ENCODE measurements at places on chromosomes 5 and 9. TPM values are rescaled to one million over a fixed set of nuclear protein-coding genes. Genes with fewer than 3 reads are reported as not detected.

The PTGDS gene
- 1.5 TPM for polyA plus RNA-seq

The DCTN4 gene
- polyA plus RNA-seq = 14.6 TPM

DNA sequence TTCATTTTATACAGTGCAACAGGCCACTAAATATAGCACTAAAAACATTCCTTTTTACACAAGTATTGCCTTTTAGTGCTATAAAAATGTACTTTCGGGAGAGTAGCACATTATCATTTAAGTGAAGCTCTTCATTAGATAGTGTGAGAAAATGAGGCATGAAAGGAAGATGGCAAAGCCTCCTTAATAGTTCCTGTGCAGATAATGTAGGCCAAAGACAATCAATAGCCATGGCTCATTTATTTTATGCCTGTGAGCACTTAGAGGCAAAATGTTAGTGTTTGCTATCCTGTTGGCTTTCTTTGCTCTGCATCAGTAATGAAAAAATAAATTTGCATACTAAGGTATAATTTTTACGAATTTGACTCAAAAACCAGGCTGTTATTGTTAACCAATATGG, 929.5 kb upstream of the C9orf72 start:
- DNase-seq = no peak

DNA sequence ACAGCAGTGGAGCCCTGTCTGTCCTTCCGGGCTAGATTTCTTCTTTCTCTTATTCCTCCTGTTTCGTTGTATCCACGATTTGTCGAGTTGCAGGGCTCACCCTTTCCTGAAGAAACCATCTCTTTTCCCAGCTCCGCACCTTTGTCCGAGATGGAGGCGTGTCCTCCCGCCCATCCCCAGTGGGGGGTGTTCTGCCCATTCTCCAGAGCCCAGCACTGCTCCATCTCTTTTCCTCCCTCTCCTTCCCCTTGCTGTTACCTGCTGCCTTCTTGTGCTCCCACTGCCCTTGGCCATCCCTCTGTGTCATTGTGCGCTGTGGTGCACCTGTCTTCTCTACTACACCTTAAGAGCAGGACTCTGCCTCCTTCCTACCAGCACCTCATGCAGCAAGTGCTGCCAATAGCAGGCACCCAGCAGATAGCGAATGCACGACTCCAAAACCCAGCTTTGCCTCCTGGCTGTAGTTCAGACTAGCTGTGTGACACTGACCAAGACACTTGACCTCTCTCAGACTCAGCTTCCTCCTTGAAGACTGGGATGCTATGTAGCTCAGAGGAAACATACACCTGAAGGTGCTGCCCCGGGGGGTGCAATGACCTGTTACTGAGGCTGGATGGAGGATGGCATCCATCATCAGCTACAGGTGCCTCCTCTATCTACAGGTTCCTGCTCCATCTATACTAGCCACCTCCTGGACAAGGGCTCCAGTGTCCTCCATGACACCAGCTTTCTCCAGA, 8.9 kb downstream of the OR13J1 start:
- no peak for DNase-seq

DNA sequence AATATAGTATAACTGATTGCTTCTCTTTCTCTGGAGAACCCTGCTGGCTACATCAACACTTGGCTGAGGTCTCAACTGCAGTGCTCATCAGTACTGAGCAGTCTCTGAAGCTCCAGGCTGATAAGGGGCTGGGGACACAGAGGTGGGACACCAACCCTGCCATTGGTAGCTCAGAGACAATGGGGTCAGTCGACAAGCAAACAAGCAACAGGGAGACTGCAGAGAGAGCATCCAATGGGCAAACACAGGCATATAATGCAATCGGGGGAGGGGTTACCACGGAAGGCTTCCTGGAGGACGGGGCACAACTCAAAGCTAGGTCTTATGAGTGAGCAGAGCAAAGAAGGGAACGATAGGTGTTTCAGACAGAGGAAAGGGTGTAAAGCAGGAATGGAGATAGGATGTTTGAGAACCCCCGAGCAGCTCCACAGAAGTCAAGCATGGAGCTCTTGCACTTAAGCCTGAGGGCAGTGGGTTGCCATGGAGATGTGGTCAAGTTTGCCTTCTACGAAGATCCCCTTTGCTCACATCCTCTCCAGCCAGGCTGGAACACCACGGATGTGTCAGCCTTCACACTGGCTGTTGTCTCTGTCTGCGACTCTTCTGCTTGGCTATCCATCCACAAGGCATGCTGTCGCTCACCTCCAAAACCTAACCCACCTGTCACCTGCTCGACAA, 21.5 kb upstream of the AKNA start:
- peak; percentile 55 for DNase-seq

DNA sequence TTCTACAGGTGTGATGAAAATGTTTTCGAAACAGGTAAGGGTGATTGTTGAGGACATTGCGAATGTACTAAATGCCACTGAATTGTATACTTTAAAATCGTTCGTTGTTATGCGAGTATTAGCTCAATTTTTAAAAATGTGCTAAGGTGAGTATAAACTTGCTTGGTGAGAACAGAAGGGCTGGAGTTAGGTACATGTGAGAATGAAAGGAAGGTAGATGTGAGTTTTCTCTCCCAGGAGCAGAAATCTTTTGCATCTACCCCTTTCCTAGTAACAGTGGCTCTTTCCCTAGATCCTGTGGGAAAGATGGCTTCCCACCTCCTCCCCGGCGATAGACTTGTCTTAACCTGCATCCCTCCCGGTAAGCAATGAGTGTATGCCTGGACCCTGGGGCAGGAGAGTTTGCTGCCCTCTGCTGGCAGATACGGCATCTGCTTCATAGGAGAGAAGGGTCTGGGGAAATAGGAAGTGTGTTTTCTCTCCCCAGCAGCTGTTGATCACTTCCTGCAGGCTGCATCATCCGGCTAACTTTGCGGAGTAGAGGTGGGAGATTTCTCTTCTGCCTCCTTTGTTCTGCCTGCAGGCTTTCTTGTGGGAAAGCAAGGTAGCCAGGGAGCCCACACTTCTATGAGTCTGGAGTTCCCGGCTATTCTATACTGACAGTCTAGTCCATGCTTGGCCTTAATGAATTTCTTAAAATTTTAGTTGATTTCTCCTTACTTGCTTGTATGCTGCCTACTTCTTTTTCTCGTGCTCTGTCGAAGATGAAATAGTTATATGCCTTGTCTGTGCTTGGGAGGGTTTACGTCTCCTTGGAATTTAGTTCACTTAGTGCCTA, 373.3 kb upstream of the SEMA6A start:
- DNase-seq = no peak

DNA sequence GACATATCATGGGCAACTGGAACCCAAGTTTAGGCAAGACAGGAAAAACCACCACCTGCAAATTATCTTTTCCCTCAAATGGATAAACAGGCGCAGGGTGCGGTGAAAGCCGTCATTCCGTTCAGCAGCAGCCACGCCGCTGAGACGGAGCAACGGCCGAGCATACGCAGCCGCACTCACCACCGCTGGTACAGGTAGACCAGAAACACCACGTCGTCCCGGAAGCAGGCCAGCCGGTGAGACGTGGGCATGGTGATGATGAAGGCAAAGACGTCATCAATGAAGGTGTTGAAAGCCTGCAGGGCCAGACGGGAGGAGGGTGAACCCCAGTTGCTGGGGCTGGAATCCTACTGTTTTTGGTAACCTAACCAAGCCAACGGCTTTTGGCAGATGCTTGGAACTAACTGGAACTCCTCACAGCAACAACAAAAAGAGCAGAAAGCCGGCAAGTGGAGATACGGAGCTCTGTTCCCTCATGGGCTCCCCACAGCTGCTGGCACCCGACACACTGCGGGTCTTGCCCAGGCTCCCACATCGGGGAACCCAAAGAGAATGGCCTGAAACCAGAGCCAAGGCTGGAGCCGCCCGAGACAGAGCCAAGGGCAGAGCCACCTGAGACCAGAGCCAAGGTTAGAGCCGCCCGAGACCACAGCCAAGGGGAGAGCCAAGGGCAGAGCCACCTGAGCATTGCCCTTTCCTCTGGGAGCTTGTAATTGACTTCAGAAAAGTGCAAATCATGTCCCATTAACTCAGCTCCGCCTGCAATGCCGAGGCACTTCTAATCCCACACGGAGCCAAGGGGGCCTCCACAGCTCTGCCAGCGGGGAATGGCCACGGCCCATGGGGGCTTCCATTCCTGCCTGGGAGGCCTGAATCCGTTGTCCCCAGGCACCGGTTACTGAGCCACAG, 24.2 kb downstream of the CLPTM1L start:
- DNase-seq = no peak

DNA sequence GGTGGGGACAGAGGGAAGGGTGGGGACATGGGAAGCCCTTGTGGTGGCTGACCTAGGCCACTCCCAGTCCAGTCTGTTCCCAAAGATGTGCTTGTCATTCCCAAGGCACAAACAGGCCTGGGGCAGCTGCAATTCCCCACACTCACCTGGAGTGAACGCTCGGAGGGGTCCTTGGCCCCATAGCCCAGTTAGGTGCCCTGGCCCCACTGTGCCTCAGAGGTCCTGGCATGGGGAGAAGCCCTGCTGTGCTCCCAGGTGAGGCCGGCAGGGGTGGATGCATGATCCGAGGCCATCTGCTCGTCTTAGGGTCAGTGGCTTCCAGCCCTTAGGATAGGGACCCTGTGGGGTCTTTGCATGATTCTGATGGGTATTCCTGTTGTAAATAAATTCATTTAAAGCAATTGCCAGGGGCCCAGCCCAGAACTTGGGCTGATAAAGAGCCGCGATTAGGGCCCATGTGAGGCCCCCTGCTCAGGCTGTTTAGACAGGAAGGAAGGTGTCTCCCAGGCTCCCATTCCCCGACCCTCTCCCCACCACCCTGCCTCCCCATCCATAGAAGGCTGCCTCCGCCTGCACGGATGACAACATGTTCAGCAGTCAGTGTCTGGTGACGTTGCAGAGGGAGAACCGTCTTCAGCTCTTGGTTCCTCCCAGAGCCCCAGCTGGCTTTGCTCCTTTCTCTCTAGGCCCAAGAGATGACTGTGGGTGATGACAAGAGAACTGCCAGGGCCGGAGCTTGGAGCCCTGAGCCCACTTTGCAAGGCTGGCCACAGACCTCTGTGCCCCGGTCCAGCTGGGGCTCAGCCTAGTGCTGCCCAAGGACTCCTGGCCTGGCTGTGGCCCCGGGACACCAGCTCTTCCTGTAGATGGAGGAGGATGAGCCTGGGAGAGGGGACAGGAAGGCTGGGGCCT, 28.4 kb upstream of the IRX4 start:
- no peak for DNase-seq

DNA sequence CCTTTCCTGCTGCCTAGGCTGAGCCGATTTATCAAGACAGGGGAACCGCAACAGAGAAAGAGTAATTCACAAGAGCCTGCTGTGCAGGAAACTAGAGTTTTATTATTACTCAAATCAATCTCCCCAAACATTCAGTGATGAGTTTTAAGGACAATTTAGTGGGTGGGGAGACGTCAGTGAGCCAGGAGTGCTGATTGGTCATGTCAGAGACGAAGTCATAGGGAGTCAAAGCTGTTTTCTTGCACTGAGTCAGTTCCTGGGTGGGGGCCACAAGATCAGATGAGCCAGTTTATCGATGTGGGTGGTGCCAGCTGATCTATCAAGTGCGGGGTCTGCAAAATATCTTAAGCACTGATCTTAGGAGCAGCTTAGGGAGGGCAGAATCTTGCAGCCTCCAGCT, 19.0 kb downstream of the SNX24 start:
- no peak for DNase-seq

The SLC25A48 gene
- polyA plus RNA-seq = not detected

The SH3RF2 gene
- polyA plus RNA-seq = not detected

DNA sequence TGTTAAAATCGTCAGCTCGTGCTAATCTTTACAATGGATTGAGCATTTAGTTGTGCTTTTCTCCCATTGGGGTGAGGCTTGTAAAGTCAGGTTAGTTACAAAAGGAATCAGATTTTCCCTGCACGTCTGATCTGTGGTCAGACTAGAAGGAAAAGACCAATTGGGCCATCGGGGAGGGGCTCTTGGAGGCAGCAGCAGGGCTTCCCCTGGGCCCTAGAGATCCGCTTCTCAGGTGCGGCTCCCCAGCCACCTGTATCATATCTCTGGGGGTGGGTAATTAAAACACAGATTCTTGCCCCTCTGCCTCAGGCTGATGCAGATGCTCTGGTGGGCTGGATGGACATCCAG, 200.3 kb downstream of the HSPA4 start:
- no peak for DNase-seq

GRCh38 chr9:89495824-89496560, 1.9 kb downstream of the SEMA4D start:
- DNase-seq = no peak

The BARHL1 gene
- not detected for polyA plus RNA-seq

DNA sequence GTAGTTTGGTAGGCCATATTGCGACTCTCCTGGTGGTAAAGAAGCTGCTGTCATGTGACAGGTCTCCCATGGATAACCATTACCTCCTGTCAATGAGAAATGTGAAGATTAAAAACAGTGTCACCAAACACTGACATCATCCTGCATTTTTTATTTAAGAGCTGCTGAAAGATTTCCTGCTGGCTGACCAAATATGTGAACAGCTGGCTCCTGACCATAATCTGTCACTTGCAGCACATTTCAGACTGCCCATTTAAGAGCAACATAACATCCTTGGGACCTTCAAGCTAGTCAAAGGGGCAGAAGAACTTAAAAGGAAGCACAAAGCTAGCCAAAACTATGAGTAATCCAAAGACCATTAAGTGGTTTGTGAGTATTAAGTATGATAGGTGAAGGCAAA, 288.0 kb downstream of the IZUMO3 start:
- DNase-seq = no peak

GRCh38 chr5:34053571-34054399, 10.8 kb upstream of the C1QTNF3 start:
- DNase-seq = no peak

The TAL2 gene
- not detected for polyA plus RNA-seq

The GABRB2 gene
- not detected for polyA plus RNA-seq

The GAPT gene
- polyA plus RNA-seq = 18.6 TPM

DNA sequence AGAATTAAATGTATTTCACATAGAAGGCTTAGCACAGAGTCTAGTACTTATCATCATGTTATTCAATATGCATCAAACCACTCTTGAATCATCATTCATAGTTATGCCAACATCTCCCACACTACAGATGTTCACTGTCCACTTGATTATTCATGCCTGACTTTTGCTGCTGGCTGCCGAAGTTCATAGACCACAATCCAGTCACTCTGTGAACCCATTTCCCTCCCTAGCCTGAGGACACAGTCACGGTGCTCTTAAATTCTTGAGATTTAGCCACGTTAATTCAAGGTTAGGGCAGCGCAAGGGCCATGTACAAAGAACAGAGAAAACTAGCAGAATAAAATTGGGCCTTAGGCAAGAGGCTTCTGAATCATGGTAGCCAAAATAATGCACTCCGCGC, 32.4 kb downstream of the ABCA1 start:
- DNase-seq = no peak

GRCh38 chr5:170546282-170546681, 42.5 kb downstream of the KCNIP1 start:
- no peak for DNase-seq

The NOTCH1 gene
- 29.5 TPM for polyA plus RNA-seq

The OR1J2 gene
- polyA plus RNA-seq = not detected

GRCh38 chr5:110580625-110581024, 145.8 kb downstream of the TMEM232 start:
- no peak for DNase-seq

GRCh38 chr5:159067201-159067600, 32.5 kb downstream of the EBF1 start:
- DNase-seq = no peak

DNA sequence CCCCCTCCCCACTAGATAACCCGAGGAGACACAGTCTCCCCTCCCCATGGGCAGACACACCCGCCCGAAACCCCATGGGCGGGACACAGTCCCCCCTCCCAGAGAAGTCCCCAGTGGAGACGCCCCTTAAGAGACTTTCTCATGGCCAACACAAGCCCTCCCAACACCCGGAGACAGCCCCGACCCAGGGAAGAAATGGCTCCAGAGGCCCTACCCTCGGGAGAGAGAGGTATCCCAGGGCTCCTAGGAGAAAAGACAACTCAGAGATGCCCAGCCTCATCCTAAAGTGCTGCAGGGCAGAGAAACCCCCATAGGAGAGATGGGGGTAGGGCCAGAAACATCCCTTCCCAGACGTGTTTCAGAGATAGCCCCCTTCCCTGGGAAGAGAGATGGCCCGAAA, 27.4 kb downstream of the PCDH1 start:
- no peak for DNase-seq

All from CD14-positive monocyte (primary cell).